ENCODE measurements at places on chromosomes 4 and X.
A peak's percentile ranks its signal among the peaks of the same experiment; 100 is the strongest.

GRCh38 chr4:870951-871350, 45.0 kb upstream of the CPLX1 start:
- no peak for DNase-seq

DNA sequence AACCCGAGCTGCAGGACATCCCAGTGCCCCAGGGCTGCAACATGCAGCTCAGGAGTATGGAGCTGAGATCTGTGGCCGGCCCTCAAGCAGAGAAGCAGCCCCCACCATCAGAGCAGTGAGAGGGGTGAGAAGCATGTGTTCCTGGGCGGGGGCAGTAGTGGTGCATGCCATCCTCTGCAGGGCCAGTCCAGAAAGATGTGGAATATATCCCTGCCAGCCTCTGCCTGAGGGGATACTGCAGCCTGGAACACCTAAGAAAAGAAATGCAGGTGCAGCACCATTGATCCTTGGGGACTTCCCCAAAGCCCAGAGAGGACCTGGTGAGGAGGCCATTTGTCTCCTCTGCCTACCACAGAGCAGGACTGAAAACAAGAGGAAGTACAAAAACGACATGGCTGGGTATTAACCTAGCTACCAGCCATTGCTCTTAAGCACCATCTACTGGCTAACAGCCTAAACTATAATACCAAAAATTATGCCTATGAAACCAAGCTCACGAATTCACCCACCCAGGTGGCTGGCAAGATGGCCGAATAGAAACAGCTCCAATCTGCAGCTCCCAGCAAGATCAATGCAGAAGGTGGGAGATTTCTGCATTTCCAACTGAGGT, 158.8 kb downstream of the ADGRA3 start:
- DNase-seq, result peak; percentile 29

DNA sequence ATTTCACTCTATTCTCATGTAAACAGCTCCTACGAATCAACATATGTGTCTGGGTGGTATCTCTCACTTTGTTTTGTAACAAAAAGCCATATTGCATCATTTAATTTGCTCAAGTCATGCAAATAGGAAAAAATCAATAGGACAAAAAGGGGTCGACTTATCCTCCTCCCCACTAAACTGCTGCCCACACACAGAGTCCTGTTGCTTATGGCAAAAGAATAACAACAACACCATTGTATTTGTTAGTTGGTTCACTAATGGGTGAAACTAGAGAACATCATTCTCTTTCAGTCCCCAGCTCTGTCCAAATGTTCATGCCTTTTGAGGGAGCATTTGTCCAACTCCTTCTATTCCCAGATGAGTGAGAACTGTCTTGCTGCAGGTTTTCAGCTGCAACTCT, 2.1 kb downstream of the HHIP start:
- no peak for DNase-seq

DNA sequence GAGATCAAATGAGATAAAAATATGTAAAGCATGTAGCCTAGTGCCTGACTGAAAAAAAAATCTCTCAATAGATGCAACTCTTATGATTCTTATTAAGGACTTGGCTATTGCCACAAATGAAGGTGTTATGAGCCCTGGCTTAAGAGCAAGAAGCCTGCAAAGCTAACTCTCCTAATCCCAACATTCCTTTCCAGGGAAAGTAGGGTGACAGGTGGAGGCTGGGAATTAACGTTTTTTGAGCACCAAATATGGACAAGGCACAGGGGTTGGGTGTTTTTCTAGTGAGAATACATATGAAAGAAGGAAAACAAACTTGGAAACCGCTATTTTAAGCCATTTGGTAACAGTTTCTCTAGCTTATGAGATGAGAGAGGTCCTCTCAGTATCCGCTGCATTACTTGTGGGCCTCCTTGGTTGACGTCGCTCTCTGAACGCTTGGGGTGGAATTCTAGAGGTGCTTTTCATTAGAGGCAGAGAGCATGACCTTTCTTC, 2.4 kb downstream of the RHOH start:
- DNase-seq, result no peak

- no peak for DNase-seq
These were observed 103.9 kb upstream of the AFAP1 start for GRCh38 chr4:8043596-8043995.

DNA sequence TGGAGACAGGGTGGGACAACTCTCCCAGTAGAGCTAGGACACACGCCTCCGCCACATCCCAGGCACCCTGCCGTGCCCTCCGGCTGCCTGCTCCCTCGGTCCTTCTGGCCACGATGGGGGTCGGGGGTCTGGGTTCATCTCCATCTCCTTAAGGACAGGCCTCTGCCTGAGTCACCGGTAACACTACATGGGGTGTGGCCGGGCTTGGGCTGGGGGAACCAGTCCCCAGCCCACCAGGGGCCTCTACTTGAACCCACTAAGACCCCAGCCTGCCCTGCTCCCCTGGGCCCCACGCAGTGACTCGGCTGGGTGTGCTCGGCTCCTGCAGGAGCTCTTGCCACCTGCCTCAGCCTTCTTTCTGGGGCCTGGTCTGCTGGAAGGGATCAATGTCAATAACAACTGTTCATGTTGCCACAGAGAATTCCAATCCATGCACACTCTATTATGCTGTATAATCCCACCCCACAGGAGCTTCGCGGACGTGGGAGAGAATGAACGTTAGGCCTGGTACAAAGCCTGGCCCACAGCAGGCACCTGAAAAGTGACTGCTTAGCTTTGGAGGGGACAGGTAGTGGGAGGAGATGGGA, 177.7 kb upstream of the PSAPL1 start:
- no peak for DNase-seq

- no peak for DNase-seq
These were observed 27.7 kb upstream of the GPC3 start for GRCh38 chrX:134013092-134013497.

- no peak for DNase-seq
These were observed 50.1 kb downstream of the RXFP1 start for GRCh38 chr4:158571736-158572135.

- DNase-seq, result no peak
These were observed 143.0 kb upstream of the GYPA start for GRCh38 chr4:144283526-144283925.

- DNase-seq, result no peak
These were observed 57.9 kb downstream of the GPR101 start for GRCh38 chrX:136975684-136976470.

DNA sequence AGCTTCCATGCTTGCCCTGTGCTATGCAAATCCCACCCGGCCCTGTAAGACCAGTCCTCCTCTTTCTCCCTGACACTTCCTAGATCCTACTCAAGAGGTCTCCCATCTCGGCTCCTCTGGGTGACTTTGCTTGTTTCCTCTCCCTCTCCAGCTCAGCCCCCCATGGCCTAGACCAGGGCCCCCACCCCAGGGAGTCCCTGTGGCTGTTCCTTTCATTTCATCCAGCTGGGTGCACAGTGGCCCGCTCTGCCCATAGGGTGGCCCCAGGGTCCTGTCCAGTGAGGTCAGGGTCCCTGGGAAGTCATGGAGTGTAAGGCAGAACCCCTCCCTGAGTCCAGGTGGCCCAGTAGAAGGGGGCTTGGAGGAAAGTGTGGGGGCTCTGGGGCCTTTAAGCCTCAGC, 52.3 kb upstream of the NKX1-1 start:
- DNase-seq, result no peak

- DNase-seq, result no peak
These were observed 21.0 kb upstream of the RASGEF1B start for GRCh38 chr4:81492606-81493230.

- DNase-seq, result no peak
These were observed 20.2 kb upstream of the SETD7 start for GRCh38 chr4:139576219-139576618.

DNA sequence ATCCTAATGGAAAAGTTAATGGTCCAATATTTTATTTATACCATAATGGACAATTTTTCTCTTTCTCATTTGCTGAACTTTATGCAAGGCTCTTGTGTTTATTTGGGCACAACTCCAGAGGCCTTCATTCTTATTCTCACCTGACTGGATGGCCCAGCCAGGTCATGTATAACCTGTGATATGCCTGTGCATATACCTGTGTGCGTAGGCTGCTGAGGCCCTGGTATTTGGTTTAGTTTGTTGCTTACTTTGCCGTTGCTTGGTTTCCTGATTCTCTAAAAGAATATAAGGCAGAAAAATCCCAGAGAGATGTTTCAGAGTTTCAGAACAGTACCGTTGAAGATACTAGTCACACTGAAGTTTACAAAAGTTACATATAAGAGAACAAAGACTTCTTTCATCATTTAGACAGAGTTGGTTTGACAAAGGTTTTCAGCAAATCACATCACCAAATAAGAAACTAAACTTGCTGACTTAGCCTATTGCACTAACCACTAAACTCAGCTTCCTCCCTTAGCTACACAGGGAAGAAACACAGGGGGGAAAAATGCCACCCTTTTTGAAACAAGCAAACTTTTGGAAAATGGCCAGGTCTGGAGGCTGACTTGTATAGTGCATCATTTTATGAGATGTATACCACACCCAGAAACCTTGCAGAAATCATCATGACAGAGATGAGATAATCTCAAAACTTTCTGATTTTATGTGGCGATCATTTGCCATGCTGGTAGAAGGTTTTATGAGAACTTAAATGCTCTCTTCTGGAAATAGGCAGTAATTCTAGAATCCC, 248.5 kb downstream of the GRIA3 start:
- DNase-seq, result no peak

DNA sequence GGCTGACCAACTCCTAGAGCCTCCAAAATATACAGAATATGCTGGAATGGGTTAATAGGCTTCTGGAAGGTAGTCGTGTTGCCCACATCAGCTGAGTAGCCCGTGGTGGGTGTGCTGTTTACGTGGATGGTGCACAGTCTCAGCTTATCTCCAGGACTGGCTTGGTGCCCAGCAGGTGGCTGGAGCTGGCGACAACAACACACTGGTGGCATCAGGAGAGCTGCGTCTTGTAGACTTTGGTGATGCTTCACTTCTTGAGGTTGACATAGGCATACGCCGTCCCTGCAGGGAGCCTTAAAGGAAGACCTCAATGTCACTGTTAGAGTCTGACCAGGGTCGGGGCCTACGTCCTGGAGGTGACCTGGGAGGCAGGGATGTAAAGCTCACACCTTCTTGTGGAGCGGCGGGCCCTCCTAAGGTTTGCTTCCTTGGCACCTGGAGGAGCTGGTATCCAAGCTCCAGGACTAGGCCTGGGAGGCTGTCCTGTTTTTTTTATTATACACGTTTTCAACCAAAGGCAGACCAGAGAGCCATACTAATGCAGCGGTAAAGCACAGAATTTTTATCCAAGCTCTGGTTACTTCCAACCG, 26.5 kb upstream of the RBMX start:
- no peak for DNase-seq

DNA sequence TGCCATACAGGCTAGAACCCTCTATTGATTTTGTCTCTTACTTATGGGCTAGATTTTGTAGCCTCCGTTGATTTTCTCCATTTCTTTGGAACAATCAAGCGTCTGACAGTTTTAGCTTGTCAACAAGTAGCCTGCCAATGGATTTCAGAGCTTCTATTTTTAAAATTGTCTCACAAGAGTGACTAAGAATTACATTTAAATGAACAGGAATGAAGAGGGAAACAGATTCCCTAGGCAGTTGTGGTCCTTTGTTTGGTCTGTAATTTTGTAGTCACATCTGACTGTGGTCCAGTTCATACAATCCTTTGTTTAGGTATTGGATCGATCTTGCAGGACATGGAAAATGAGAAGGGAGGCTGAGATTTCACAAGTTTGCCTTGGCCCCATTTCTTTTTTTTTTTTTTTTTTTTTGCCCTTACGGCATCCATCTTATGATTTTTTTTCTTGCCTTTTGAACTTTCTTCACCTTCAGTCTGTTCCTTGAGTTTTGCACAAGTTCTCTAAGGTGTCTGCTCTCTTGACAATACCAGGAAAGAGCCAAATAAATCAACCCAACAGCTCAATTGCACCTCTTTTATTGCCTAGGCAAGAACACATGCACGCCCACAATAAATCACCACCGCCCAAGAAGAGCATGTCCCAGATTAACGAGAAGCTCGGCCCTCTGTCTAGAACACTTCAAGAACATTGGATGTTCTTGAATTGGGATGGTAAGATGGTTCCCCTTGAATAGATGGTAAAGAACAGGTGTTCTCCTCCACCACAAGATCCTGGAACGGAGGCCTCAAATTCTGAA, 86.5 kb upstream of the EGFL6 start:
- DNase-seq, result no peak

DNA sequence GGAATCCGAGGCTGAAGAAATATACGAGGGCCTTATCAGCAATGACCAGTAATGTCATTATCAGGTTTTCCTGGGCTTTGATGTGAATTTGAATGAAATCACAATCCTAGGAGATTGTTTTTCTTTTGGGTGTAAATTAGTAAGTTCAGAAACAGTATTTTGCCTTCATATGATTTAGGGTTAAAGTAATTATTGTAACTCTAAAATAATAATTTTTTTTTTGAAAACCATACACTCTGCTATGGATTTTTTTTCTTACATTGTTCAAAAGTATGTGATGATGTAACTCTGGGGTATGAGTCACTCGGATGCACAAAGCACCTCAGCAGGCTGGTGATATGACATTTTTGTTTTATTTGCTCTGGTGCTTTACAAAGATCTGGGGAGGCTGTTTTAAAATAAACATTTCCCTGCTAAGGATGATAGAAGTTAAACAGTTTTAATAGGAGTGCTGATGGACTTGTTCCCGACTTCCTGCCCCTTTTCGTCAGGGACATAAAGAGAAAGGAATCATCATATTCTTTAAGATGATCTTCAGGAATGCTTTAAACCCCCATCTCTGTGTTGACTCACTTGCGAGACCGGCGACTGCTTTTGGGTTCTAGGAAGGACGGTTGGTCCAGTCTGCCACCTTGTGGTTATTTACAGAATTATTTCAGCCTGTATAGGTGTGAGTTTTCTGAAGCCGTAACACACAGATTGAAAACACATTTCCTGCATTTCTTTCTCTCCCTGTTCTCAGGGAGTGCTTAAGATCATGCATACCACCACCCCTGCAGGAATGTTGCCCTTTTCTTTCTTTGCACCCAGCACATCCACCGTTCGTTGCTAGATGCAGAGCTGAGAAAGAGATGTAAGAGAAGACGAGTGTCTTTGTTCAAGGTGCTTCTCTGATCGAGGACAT, 72.5 kb downstream of the RAPGEF2 start:
- DNase-seq, result peak; percentile 73

DNA sequence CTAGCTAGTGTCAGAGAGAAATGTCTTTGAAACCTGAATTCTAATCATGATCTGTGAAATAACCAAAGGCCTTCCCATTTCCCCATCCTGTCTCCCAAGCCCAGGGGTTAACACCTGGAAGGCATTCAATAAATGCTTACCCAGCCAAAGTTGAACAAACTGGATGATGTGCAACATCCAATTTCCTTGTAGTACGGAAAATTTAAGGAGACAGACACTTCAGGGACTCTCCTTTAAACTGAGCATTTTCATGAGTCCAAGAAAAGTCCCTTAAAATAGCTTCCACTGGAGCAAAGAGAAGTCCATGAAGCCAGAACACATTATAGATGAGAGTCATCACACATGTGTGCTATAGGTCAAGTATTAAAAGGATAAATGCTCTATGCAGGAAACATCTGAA, 271.2 kb downstream of the RAB28 start:
- DNase-seq, result no peak

GRCh38 chr4:39062770-39063097, 702 bp downstream of the KLHL5 start:
- DNase-seq, result no peak

- no peak for DNase-seq
These were observed 95.2 kb downstream of the GPAT3 start for GRCh38 chr4:83631066-83631465.

GRCh38 chr4:72119946-72120345, 88.1 kb downstream of the NPFFR2 start:
- no peak for DNase-seq

All from AG09309 (cell line).